ENCODE measurements at places on chromosomes 6 and 20. TPM values are rescaled to one million over a fixed set of nuclear protein-coding genes. Genes with fewer than 3 reads are reported as not detected.

DDAH2 gene
- 119 TPM for polyA plus RNA-seq

BCAS1 gene
- polyA plus RNA-seq = 1.8 TPM

SAMD3 gene
- 7.1 TPM for polyA plus RNA-seq

TNNC2 gene
- 3.2 TPM for polyA plus RNA-seq

PSORS1C1 gene
- polyA plus RNA-seq = 0.94 TPM

PRL gene
- polyA plus RNA-seq = not detected

PRPH2 gene
- not detected for polyA plus RNA-seq

PPP1R11 gene
- polyA plus RNA-seq = 102 TPM

POU5F1 gene
- polyA plus RNA-seq = 0.70 TPM

SPAG4 gene
- polyA plus RNA-seq = 1.9 TPM

HRH3 gene
- not detected for polyA plus RNA-seq

PABPC1L gene
- 3.4 TPM for polyA plus RNA-seq

HMGCLL1 gene
- polyA plus RNA-seq = not detected

MUC22 gene
- not detected for polyA plus RNA-seq

ADGRF4 gene
- not detected for polyA plus RNA-seq

MTG2 gene
- 26.2 TPM for polyA plus RNA-seq

ZKSCAN8 gene
- 0.85 TPM for polyA plus RNA-seq

ADTRP gene
- polyA plus RNA-seq = 2.2 TPM

DNAH8 gene
- polyA plus RNA-seq = 0.94 TPM

CCNC gene
- 35.6 TPM for polyA plus RNA-seq

RIPPLY2 gene
- not detected for polyA plus RNA-seq

TNFAIP3 gene
- 40.7 TPM for polyA plus RNA-seq

FRS3 gene
- polyA plus RNA-seq = 2.9 TPM

IMPG1 gene
- polyA plus RNA-seq = not detected

TAAR5 gene
- polyA plus RNA-seq = not detected

FAM209B gene
- polyA plus RNA-seq = 0.38 TPM

HAO1 gene
- not detected for polyA plus RNA-seq

PRDM13 gene
- polyA plus RNA-seq = not detected

HEY2 gene
- 0.30 TPM for polyA plus RNA-seq

Measured in IgD-negative memory B cell (primary cell).